ENCODE measurements at places on chromosomes 6 and 20.

- no peak for DNase-seq
These were observed 37.1 kb upstream of the TFAP2A start for GRCh38 chr6:10451828-10452509.

DNA sequence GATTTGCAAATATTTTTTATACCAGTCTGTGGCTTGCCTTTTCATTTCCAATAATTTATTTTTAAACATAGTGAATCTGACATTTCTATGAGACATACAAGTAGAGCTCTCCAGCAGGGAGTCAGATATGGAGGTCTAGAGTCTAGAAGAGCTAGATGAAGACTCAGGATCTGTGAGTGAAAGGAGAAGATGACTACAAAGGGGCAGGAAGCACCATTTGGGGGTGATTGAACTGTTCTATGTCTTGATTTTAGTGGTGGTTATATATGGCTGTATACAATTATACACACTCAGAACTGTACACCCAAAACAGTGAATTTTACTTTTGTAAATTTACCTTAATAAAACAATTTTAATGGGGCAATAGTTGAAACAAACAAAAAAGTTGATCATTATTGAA, 127.9 kb upstream of the BACH2 start:
- no peak for DNase-seq

GRCh38 chr20:58545565-58546415, 30.6 kb upstream of the APCDD1L start:
- DNase-seq: no peak

DNA sequence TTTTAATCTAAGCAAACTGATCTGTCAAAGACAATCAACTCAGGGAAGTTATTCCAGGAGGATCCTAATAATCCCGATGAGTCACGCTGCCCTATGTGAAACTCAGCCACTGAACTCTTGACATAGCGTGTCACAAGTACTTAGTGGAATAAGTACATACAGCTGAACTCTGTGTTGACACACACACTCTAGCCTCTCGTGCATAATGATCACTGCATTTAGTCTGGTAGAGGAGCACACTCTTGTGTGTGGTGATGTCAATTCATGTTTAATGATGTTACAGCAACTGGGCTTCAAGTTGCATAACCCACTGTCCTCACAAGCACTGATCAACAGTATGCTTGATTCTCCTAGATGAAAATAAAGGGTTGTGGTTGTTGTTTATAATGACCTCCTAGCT, 148.3 kb downstream of the HACE1 start:
- DNase-seq: no peak

- DNase-seq: no peak
These were observed 17.9 kb upstream of the MOCS1 start for GRCh38 chr6:39952167-39952566.

GRCh38 chr20:19549896-19550295, 208.2 kb upstream of the RIN2 start:
- no peak for DNase-seq

DNA sequence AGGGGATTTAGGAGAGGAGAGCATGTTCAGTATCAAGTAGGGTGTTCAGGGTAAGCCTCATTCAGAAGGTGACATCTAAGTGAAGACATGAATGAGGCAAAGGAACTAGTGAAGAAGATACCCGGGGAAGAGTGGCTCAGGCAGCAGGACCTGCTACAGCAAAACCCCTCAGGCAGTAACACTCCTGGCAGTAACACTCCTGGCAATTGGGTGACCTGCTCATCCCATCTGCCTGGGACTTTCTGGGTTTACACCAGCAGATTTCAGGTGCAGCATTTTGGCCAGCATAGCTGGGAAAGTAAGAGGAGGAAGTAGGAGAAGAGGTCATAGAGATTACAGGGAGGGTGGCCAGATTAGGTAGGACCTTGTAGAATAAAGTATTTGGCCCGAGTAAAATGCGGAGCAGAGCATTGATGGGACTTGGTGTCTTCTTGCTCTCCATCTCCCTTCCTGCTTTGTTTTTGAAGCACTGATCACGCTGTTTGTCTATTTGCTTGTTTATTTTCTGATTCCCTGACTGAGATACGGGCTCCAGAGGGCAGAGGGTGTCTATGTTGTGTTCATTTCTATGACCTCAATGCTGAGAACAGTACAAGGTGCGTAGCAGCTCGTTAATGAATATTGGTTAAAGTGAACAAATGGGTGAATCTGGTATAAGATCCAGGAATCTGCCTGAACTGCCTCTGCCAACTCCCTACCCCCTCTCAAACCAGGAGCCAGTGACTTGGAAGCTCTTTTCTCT, 88.3 kb downstream of the IYD start:
- no peak for DNase-seq

- DNase-seq: peak; percentile 57
These were observed 1.9 kb downstream of the JARID2 start for GRCh38 chr6:15247500-15248450.

GRCh38 chr6:26474439-26474881, 16.7 kb downstream of the BTN2A1 start:
- DNase-seq: no peak

GRCh38 chr6:151681433-151682059, 125.9 kb upstream of the ESR1 start:
- no peak for DNase-seq

- no peak for DNase-seq
These were observed 16.0 kb downstream of the FOXO3 start for GRCh38 chr6:108576709-108577108.

DNA sequence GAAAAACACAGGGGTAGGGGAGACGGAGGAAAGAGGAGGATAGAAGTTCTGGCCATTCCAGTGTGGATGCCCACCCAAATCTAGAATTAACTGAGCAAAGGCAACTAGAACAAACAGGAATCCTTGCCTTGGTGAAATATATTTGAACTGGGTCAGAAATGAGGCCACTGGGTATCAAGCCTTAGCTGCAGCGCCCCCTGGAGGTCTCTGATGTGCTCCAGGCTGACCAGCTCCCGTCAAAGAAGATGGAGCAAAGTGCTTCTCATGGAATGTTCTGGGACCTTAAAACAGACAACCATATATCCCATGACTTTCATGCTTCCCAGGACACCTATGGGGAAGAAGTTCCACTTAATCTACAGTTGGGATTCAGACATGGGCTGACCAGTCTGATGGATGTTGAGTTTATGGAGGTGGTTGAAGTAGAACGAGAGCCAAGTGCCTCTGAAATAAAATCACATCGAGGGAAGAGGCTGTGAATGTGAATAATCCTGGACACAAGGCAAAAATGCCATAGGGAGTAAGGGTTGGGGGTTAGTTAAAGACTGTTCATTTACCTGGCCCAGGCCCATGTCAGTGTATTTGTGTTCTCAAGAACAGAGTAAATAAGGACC, 50.4 kb downstream of the HLA-DPB1 start:
- peak; percentile 53 for DNase-seq

- DNase-seq: no peak
These were observed 55.0 kb downstream of the TOX2 start for GRCh38 chr20:43969501-43970182.

DNA sequence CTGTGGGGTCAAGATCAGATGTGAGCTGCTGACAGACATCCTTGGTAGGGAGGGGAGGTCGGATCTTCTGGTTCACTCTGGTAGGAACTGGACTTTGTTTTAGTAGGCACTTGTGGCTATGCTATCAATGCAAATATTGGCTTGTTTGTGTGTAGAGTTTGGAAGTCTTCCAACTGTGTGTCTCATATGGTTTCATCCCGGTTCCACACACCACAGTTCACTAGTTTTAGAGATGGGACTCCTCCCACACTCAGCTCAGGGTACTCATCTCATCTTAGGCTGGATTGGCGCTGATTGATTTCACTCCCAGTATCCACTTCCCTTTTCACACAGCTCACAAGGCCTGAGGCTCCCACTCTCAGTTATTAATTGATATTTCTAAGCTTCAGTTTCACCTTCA, 161.3 kb downstream of the THBS2 start:
- DNase-seq: no peak

DNA sequence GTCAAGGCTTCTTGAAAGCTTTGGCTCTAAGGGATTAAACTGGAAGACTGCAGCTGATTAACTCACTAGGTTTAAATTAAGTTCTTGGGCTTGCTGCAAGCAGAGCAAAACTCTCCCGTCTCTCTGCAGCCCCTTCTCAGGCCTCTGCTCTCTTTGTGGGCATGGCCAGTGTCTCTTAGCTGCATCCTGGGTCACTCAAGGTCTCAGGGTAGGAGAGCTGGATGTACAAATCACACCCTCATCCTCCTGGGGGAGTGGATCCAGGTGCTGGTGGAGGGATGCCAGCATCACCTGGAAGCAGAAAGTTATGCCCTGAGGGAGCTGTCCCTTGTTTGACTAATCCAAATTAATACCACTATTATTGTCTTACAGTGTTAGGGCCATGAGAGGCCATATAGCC, 35.8 kb downstream of the GCM1 start:
- DNase-seq: no peak

GRCh38 chr20:16279320-16279719, 293.9 kb downstream of the KIF16B start:
- DNase-seq: no peak

GRCh38 chr6:16132909-16133308, 4.0 kb downstream of the MYLIP start:
- no peak for DNase-seq

GRCh38 chr20:60759651-60760050, 492.4 kb upstream of the CDH4 start:
- no peak for DNase-seq
